ENCODE measurements at places on chromosomes 7 and 10.

DNA sequence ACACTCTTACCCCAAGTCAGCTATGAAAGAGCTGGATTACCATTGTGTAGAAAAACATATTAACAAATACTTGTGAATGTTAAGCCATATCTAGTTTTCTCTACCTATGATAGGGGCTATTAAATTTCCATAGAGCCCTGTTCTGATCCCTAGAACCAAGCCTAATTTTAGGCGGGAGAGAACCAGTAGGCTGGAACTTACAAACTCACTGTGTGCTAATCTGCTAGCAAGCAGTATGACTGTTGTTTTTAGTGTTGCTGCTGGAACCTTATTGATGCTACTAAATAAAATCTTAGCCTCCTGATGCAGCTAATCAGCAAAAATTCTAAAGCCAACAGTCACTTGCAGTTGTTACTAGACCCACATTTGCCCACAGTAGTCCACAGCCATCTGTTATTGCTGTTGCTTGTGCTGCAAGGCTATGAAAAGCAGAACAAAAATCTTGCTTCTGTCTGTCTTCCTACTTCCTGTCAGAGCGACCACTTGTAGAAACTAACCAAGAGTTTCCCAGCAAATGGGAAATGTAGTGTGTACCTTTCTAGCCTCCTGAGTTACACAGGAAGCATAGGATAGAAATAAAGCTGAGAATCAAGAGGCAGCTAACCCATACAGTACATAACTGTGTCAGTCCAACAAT lies 368.4 kb downstream of the ARL4A start:
- no peak for DNase-seq

GRCh38 chr10:103888113-103888841 lies 29.7 kb downstream of the STN1 start:
- DNase-seq = no peak

- no peak for DNase-seq
These were observed 89.5 kb upstream of the PIK3CG start for GRCh38 chr7:106775552-106775936.

- DNase-seq = no peak
These were observed 120.5 kb downstream of the GALNT11 start for GRCh38 chr7:152145853-152146466.

DNA sequence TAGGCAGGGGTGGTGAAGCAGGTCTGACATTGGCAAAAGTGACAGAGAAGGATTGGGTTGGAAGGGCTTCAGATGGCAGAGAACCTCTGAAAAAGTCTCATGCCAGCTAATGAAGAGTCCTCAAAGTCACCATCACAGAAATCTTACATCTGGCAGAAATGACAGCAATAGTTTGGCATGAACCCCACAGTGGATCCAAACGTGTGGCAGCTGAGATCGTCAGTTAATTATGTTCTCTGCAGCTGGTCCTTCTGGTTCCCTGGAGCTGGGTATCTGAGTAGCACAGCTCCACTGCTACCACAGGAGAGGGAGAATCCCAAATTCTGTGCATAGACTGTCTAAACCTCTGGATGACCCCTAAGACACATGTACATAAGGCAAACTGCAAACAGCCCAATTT lies 73.4 kb downstream of the ALOX5 start:
- DNase-seq = no peak

GRCh38 chr7:107613948-107614347 lies 33.9 kb downstream of the BCAP29 start:
- no peak for DNase-seq

DNA sequence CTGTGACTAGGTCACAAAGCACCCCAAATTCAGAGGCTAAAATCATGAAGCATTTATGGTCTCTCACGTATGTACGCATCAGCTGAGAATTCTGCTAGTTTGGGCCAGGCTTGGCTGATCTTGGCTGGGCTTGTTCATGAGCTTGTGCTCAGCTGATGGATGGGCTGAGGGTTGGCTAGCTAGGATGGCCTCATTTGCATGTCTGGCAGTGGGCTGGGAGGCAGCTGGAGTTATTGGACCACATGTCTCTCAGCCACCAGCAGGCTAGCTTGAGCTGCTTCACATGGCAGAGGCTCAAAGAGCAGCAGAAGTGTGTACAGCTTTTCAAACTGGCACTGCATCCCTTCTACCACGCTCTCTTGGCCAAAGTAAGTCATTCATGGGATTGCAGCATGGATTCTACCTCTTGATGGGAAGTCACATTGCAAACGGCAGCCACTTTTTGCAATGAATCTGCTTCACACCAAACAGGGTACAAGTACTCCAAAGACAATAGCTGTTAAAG lies 770.3 kb downstream of the TYW1 start:
- DNase-seq = no peak

GRCh38 chr7:4523219-4523618 lies 158.9 kb upstream of the FOXK1 start:
- no peak for DNase-seq

- DNase-seq = no peak
These were observed 67.9 kb upstream of the SRRM3 start for GRCh38 chr7:76133839-76134238.

DNA sequence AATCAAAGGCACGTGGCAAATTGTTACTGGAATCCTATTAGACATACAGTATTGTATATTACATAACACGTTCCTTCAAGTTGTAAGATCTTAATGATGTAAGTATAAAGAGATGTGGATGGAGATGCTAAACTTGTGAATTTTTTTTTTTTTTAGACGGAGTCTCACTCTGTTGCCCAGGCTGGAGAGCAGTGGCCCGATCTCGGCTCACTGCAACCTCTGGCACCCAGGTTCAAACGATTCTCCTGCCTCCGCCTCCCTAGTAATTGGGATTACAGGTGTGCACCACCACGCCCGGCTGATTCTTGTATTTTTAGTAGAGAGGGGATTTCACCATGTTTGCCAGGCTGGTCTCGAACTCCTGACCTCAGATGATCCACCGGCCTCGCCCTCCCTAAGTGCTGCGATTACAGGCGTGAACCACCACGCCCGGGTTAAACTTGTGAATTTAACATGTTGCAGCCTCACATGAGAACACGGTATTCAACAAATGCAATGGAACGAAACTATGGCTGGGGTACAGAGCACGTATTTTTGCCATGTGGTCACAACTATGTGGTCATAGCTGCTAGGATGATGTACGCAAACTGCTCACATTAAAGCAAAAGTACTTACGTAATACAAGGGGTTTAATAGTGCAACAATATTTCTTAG lies 818 bp upstream of the SUPV3L1 start:
- DNase-seq = no peak

- DNase-seq = no peak
These were observed 380.4 kb upstream of the SORCS1 start for GRCh38 chr10:107544706-107545520.

DNA sequence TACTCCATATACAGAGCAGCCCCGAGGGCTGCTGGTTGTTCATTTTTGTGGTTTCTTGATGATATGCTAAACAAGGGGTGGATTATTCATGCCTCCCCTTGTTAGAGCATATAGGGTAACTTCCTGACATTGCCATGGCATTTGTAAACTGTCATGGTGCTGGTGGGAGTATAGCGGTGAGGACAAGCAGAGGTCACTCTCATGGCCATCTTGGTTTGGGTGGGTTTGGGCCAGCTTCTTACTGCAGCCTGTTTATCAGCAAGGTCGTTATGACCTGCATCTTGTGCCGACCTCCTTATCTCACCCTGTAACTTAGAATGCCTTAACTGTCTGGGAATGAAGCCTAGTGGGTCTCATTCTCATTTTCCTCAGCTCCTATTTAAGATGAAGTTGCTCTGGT lies 31.3 kb downstream of the GNAT3 start:
- DNase-seq = no peak

- no peak for DNase-seq
These were observed 118.0 kb downstream of the PLPP4 start for GRCh38 chr10:120574981-120575380.

GRCh38 chr10:72946963-72947362 lies 7.6 kb downstream of the PLA2G12B start:
- no peak for DNase-seq

GRCh38 chr10:124614003-124614659 lies 130.0 kb downstream of the FAM53B start:
- no peak for DNase-seq

GRCh38 chr10:30893208-30893607 lies 138.5 kb downstream of the ZNF438 start:
- no peak for DNase-seq

GRCh38 chr10:110610308-110610774 lies 33.8 kb upstream of the RBM20 start:
- peak; percentile 18 for DNase-seq

DNA sequence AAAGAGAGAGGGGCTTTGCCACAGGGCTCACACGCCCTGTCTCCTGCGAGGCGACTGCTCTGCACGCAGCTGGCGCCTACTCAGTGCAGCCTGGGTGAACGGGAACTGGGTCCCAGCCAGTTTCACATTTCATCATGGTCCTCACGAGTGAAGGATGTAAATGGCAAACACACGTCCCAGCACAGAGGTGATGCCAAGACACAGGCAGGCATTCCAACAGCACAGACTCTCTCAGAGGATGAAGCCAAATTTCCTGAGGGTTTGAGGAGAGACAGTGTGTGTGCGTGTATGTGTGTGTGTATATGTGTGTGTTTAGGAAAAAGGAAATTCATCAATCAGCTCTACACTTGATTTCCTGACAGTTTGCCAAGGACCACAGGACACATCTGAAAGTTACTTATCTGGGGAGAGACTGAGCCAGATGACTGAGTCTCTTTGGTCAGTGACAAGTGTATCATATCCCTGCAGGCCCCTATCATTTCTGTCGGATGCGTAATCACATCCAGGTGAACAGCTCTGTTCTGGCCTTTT lies 53.9 kb downstream of the CHST15 start:
- DNase-seq = no peak

- no peak for DNase-seq
These were observed 53.5 kb downstream of the SEPTIN7 start for GRCh38 chr7:35854311-35854710.

- no peak for DNase-seq
These were observed 45.1 kb upstream of the OPTN start for GRCh38 chr10:13054844-13055243.

DNA sequence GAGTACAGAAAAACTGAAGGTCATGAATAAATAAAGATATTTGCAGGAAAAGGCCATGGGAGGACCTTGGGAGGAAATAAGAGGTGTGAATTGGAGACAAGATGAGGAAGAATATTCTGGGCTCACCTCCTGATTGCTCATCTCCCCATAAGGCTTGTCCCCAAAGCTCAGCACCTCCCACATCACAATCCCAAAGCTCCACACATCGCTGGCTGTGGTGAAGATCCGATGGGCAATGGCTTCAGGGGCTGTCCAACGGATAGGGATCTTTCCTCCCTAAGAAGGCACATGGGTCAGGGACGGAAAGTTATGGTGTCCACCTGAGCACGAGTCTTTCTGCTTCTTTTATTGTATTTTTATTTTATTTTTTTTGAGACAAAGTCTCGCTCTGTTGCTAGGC lies 12.9 kb downstream of the ZYX start:
- no peak for DNase-seq

- DNase-seq = no peak
These were observed 31.8 kb downstream of the REEP3 start for GRCh38 chr10:63553031-63553430.

DNA sequence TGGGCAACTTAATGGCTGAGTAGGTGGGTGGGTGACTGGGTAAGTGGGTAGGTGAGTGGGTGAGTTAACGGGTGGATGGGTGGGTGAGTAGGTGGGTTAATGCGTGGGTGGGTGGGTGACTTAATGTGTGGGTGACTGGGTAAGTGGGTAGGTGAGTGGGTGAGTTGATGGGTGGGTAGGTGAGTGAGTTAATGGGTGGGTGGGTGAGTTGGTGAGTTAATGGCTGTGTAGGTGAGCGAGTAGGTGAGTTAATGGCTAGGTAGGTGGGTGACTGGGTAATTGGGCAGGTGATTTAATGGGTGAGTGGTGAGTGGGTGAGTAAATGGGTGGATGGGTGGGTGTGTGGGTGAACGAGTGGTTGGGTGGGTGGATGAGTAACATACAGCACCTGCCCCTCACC lies 243.0 kb upstream of the MGMT start:
- DNase-seq = no peak

DNA sequence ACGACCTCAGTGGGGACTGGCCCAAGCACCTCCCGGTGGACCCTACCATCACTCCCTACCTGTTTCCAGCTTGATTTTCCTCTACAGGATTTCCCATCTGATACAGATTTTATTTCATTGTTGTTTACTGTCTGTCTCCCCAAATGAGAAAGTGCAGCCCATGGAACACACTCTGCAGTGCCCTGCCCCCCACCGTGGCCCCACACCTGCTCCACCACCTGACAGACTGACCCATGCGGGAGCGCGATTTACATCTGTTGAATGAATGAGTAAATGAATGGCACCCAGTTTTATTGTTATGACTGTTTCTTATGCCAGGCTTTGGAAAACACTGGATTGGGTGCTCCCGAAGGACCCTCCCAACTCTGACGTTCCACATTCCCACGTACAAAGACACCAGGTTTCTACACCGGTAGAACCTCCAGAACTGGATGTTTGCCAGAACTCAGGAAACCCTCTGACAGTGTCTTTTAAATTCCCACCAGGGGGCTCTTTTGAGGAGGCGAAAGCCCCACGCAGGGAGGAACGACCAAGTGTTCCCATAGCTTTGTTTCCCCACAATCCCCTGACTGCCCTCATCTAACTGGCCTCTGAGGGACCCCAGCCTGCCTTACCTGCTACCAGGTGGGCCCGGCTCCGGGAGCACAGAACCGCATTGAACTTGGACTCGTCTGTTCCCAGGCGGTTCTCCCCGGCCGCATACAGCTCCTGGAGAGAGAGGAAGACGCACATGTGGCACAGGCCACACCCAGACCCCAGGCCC lies 29.0 kb downstream of the PLAC9 start:
- DNase-seq = no peak

GRCh38 chr7:44936322-44936721 lies 42.5 kb downstream of the MYO1G start:
- no peak for DNase-seq

DNA sequence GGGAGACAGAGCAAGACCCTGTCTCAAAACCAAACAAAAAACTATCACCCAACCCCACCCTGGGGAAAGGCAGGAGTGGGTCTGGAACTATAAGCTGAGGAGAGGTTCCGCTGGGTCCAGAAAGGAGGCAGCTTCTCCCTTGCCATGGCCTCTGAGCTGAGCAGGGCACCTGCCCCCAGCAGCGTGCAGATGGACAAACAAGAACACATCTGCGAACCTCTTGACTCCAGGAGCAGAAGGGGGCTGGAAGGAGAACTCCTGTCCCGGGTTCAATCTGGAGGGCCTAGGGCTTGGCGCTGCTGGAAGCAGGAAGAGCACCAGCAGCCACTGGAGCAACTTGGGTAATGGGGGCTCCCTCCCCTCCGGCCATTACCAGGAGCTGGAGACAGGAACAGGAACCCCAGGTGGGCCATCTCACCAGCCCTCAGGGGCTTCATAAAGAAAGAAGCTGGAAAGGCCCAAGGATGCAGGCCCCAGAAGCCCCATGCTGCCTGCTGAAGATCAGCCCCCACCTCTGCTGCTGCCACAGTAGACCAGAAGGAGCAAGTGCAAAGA lies 19.0 kb upstream of the PPIF start:
- no peak for DNase-seq

- no peak for DNase-seq
These were observed 18.7 kb upstream of the ARID5B start for GRCh38 chr10:61882621-61883370.

- no peak for DNase-seq
These were observed 64.5 kb downstream of the PDIA4 start for GRCh38 chr7:148963583-148964482.

All from stimulated activated CD4-positive, alpha-beta T cell treated with anti-CD3 and anti-CD28 coated beads, TNF-alpha, amount 100 ng/mL, for 1 hour (primary cell).